ENCODE measurements at places on chromosomes 6 and 20.

DNA sequence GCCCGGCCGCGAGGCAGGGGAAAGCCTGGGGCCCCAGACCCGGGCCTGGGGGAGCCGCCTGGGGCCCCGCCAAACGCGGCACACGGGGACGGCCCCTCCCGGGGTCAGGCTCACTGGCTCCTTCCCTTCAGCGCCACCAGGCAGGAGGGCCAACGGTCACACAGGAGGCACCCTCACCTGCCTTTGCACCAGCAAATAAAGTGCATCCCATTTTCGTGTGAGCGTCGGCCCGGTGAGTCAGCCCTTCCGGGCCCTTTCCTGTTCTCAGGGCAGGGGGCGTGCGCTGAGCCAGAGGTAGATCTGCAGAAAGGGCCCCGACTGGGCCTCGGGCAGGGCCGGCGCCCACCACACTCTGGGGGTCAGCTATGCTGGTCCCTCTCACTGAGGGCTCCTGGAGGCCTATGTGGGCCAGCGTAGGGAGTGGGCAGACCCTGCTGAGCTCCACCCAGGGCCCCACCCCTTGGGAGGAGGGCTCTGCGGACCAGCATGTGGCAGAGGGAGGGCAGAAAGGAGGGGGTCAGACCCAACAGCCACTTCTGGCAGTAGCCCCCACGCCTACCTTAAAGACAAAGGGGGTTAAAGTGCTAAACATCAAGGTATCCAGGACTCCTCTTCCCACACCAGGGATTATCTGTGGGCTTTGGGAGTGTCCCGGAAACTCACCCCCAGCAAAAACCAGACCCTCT is 931 bp upstream of the UCKL1 start:
- DNase-seq = no peak

- no peak for DNase-seq
Observed at GRCh38 chr6:16002332-16003196, 126.3 kb upstream of the MYLIP start.

GRCh38 chr20:58755062-58755697 is 62.6 kb downstream of the NPEPL1 start:
- no peak for DNase-seq

GRCh38 chr6:2737885-2738284 is 12.8 kb downstream of the MYLK4 start:
- no peak for DNase-seq

GRCh38 chr20:41951615-41952014 is 333.4 kb upstream of the CHD6 start:
- DNase-seq = no peak

GRCh38 chr6:48177786-48178185 is 66.8 kb upstream of the PTCHD4 start:
- no peak for DNase-seq
